ENCODE measurements at places on chromosomes 3 and 15.

DNA sequence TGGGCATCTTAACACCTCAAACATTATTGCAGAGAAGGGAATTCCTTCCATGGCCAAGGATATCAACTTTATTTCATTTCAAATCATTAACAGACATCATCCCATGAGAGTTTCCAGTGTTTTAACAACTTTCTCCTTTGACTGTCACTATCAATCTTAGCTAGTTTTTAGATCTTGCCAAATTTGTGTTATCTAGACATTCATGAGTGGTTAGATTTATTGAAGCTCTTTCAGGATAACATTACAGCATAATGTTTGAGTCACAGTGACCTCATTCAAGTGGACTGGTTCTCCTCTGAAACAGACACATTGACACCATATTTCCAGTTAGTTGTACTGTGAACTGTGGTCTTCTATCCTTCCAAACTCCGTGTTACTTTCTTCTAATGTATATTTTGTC is 8.6 kb upstream of the TNFAIP8L3 start:
- no peak for DNase-seq

DNA sequence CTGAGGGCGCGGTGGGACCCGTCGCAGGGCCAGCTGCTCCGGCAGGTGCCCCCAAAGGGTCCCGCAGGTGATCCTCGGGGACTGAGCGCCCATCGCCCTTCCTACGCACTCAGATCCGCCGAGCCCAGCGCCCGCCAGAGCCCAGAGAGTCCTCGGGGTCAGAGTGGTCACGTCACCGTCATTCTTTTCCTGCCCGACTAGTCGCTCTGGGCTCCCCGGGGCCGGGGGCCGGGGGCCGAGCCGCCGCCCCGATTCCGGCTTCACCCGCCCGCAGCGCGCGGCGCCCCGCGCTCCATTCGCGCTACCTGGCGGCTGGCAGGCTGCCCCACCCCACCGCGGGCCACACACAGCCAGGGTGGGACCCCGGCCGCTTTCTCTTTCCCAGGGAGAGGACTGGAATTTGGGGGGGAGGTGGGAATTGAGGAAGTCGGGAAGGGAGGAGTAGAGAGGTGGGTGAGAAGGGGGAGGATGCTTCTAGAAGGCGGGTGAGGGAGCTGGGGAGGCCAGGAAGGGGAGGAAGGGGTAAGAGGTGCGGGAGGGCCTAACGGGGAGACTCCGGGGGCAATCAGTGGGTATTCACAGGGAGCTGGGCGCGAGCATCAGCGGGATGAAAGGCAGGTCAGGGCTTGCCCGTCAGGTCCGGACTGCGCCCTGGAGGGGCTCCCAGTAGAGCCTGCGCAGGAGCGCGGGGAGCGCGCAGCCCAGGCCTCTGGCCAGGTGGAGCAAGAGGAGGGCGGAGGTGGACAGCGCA is 36.1 kb upstream of the EPHB3 start:
- DNase-seq: no peak

GRCh38 chr3:117442566-117442965 is 733.0 kb downstream of the TUSC7 start:
- no peak for DNase-seq

GRCh38 chr15:58066042-58066867 is 744 bp upstream of the ALDH1A2 start:
- peak; percentile 44 for DNase-seq

- DNase-seq: no peak
These were observed 196.9 kb downstream of the C3orf38 start for GRCh38 chr3:88346643-88347042.

DNA sequence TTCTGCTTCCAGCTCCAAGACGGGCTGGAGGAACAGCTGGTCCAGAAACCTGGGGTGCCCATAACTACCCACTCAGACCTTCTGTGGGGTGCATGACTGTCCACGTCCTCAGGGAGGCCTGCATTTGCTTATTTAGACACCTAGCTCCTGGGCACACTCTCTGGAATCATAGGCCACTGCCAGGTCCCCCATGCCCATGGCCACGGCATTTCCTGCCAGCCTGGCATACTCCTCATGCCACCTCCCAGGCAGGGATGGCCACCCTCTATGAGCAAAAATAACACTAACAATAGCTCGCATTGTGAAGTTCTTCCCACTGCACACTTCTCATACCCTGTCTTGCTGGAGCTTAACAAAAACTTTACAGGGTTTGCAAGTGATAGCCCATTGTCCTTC is 166.9 kb upstream of the TPM1 start:
- DNase-seq: no peak

DNA sequence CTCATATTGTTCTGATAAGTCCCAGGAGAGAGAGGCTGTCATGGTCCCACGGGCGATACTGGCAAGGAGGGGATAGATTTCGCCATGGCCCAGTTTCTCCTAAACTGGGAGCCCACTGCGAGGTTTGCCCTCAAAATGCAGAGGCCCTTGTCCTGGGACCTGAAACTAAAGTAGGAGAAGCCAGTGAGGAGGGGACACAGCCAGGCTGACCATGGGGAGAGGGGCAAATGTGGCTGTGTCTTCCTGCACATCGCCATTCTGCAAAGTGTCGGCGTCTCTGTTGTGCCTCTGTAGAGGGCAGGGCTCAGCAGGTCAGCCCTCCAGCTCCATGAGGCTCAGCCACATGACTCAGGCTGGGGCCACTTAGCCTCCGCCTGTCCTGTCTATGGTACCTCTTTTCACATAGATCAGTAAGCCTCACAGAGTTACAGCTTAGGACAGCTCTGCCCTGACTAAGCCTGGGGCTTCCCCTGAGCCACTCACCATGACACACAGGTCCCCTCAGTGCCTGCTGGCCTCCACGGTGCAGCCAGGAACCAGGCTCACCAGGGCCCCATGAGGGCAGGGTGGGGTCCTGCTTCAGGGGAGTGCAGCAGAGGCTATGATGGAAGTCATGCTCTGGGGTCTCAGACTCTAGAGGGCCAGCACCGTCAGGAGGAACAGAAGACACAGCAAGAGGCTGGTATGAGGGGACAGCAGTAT is 28.6 kb upstream of the PLXNA1 start:
- no peak for DNase-seq

GRCh38 chr3:180036671-180037455 is at the start of gene PEX5L:
PEX5L (minus strand) TSS chr3:180036937; CDS start chr3:180036599, 338 bp downstream.
- DNase-seq: peak; percentile 48

DNA sequence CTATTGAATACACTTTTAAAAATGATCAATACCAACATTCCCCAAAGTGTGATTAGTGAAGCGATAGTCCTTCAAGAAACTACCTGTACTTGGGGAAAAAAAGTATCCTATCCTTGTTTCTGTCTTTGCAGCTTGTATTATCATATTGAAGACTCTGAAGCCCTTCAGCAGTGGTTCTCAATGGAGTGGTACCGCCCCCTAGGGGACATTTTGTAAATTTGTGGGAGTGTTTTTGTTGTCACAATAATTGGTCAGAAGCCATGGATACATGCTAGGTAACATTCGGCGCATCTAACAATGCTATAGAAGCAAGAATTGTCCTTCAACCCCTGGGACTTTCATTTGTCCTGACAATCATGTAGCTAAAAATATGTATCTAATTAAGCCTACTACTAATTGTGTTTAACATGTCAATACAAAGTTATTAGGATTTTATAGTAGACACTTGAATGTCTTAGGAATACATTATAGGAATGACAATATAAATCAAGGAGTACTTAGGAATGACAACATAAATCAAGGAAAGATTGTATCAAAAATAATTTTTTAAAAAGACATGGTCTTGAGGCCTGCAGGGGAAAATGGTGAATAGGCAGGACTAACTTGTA is 53.7 kb downstream of the NMD3 start:
- peak; percentile 47 for DNase-seq

DNA sequence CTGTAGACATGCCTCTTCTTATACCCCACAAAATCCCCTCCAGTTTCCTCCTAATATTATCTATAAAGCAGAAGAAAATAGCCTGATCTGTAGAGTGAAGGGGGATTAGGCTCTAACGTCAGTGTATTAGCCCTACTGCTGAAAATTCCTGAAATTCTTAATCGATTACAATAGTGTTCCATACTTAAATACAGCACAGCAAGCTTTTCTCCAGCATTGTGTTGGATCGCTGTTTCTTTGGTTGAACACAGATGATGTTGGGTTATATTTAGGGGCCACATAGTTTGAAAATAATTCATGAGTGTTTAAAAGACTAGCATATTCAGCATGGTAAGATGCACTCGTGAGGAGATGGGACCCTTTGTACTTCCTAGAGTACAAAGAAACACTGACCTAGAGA is 52.5 kb downstream of the PIAS1 start:
- DNase-seq: peak; percentile 26

DNA sequence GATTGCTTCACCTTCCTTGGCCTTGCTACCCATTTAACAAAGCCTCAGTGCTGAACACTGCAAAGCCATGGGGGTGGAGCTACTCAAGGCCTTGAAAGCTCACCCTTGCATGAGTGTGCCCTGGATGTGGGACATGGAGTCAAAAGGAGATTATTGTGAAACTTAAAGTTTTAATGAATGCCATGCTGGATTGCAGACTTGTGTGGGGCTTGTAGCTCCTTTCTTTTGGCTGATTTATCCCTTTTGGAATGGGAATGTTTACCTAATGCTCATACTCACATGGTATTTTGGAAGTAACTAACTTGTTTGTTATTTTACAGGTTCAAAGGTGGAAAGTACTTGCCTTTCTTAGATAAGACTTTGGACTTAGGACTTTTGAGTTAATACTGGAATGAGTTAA is 538.5 kb upstream of the NECTIN3 start:
- DNase-seq: no peak

DNA sequence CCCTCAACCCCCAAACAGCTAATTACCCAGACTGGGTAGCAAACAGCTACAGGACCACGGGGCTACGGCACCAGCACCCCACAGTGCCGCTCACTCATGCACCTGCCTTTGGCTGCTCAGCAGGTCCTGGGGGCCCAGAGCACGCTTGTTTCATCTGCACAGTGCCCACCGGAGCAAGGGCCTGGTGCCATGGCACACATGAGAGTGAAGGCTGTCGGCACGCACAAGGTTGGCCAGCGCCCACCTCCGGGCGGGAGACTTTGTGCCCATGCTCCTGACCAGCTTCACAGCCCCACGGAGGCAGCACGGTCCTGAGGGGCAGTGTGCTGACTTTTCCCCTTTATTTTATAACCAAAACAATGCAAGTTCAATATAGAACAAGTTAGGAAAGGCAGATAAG is 135.9 kb upstream of the NSMCE3 start:
- no peak for DNase-seq

DNA sequence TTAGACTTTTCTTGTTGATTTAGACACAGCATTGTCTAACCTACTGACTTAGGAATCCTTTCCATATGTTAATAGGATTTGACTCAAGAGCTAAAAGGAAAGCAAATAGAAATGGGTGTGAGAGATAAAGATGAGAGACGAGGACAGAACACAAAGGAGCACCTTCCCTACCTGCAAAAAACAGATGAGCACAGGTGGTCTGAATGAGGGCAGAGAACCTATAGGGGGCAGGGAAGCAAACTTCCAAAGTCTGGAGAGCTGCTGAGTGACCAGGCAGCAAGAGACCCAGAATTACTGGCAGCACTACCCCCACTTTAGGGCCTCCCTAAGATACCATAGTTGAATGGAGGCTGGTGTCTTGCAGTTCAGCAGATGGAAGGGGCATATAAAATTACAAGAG is 98.1 kb upstream of the CTNNB1 start:
- no peak for DNase-seq

GRCh38 chr15:51184627-51185026 is 89.9 kb upstream of the TNFAIP8L3 start:
- DNase-seq: no peak

DNA sequence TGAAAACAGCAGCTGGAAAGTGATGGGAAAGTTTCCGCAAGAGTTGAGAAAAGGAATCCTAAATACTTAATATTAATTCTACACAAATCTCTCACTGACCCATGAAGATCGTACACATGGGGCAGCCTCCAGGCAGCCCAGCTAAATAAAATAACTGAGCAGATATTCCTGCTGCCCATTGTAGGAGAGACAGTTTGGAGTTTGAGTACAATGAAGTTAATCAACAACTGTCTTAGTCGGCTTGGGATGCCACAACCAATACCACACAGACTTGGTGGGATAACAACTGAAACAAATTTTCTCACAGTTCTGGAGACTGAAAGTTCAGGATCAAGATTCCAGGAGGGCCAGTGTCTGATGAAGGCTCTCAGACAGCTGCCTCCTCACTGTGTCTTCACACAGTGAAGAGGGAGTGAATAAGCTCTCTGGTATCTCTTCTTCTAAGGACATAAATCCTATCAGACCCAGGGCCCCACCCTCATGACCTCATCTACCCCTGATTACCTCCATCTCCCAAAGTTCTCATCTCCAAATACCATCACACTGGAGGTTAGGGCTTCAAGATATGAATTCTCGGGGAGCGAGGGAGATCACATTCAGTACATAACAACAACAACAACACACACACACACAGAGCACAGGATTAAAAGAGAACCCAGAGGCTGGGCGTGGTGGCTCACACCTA is 9.7 kb downstream of the TRPM7 start:
- DNase-seq: peak; percentile 73

GRCh38 chr3:83934192-83935021 is 1024.4 kb upstream of the CADM2 start:
- DNase-seq: no peak

DNA sequence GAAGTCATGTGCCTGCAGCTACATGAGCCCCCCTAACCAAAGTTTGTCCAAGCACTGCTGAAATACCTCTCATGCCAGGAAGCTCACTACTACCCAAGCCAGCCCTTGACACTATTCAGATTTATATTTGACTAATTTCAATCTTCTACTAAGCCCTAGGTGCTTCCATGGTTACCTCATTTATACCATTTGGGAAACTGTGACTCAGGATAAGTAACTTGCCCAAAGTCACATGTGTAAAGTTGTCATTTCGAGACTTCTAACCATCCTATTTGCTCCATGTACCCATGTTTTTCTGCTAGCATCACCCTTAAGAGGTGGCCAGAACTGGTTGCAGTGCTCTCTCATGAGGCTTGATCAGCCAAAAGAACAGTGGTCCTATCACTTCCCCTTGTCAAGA is 20.7 kb upstream of the TIMP4 start:
- no peak for DNase-seq

DNA sequence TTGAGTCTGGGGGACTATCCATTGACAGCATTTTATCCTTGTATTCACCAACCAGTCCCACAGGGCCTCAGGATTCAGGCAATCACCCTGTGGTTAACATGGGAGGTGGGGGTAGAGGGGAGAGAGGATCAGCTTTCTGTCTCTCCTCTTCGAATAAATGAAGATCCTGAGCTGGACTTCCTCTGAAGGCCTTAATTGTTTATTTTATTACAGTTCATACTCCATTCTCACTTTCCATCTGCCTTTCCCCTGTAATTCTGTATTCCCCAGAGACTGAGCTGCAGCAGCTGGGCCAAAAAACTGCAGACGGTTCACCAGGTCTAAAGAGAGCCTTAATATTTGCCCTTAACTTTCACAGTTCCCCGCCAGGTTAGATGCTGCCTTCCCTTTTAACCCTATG is 11.9 kb downstream of the TAGLN3 start:
- DNase-seq: no peak
